Type B pancreatic cell (in vitro differentiated cells): ENCODE measurements at places on chromosomes 2 and 18. TPM values are rescaled to one million over a fixed set of nuclear protein-coding genes. Genes with fewer than 3 reads are reported as not detected.

DNA sequence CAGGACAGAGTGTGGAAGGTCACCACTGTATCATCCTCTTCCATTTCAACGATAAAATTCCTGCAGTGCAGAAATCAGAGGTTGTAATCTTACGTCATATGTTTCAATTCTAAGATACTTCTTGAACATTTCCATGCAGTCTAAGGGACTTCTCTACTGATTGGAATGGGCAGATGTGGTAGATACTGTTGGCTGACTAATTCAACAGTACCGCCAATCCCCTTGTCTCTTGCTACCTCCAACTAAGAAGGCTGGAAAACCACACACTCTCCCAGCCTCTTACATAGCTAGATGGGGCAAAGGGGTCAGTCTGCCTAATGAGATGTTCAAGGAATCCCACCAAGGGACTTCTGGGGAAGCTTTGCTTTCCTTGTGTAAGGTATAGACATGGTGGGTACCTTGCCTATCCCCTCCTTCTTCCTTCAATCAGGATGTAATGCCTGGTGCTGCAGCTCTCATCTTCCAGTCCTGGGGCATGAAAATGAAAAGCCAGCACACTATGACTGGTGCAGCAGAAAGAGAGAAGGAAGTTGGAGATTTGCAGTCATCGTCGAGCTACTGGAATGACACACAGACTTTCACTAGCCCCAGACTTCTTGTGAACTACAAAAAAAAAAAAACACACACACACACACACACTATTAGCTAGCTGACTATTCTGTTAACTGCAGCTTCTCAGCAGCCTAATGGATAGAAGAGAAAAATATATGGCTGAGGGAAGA lies 84.1 kb downstream of the ALPK2 start:
- DNase-seq = no peak
- H3K4me1 ChIP-seq = peaks cover 36% of the 10 kb centered on the region
- peaks cover 6% of the 10 kb centered on the region for H3K27me3 ChIP-seq
- no peaks in the 10 kb centered on the region for H3K36me3 ChIP-seq

DNA sequence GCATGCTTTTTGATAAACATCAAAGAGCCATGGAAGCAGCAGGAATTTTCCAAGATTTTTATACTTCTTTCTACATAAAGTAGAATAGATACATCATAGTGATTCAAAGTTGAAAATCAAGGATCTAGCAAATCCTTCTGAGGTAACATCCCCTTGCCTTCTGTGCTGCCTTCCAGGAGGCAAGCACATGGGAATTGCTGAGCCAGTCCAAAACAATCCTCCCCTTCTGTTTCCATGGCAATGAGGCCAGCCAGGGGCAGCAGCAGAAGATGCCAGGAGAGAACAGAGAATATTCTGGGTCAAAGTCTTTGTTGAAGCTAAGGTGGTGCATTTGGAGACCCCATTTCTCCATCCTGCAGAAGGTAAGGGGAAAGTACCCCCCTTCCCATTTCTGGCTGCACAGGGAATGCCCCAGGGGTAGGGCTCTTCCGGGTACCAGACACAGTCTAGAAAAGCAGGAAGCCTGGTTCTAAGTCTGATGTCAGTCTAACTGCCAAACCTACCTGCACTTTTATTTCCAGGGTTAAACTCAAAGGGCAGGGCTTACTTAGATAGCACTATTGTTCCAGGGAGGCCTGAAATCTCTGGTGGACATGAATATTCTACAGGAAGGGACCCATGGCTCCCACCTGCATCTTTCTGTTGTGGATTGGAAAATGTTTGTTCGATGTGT lies 22.1 kb downstream of the CENPA start:
- H3K4me3 ChIP-seq = no peak overlapping the region
- no peaks in the 10 kb centered on the region for H3K36me3 ChIP-seq
- peaks cover 8% of the 10 kb centered on the region for H3K27me3 ChIP-seq

GRCh38 chr2:46439582-46439981 lies 39.8 kb upstream of the TMEM247 start:
- H3K4me1 ChIP-seq = peaks cover 6% of the 10 kb centered on the region
- no peaks in the 10 kb centered on the region for H3K27me3 ChIP-seq
- no peak overlapping the region for H3K27ac ChIP-seq

Gene IL1RL1
- total RNA-seq = not detected in 2 replicates

DNA sequence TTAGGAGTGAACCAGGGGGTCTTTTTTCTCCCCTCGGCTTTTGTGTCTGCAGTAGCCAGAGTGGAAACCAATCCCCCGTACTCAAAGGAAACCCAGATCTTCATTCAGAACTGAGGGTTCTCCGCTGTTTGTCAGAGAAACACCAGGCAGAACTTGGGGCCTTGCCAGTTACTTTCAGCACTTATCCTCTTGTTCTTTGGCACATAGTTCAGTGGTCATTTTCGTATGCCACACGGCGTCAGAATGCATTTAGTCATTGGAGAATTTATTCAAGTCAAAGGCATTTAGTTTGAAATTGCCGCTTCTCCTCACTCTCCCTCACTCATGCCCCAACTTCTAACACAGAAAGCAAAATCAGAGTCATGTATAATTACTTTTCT lies 102.9 kb downstream of the CABLES1 start:
- H3K27me3 ChIP-seq = no peaks in the 10 kb centered on the region
- H3K4me1 ChIP-seq = no peaks in the 10 kb centered on the region
- no peak for DNase-seq
- H3K36me3 ChIP-seq = no peaks in the 10 kb centered on the region

Gene TMEM163
- 4.0 and 4.1 TPM in 2 replicates for total RNA-seq

DNA sequence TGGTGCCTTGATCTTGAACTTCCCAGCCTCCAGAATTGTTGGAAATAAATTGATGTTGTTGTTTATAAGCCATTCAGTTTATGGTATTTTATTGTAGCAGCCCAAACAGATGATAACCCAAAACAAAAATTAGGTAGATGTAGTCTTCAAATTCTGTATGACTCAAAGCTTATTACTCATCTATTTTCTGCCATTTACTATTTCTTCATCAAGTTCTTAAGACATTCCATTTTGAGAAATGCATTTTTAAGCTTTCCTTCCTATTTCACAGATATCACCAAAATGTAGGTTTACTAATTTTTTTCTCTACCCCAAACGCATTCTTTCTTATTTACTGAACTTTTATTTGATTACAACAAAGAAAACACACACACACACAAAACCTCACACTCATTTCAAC lies 148.2 kb downstream of the RND3 start:
- H3K36me3 ChIP-seq = no peaks in the 10 kb centered on the region
- H3K27ac ChIP-seq = no peak overlapping the region
- no peak for DNase-seq
- peaks cover 9% of the 10 kb centered on the region for H3K4me1 ChIP-seq
- no peak overlapping the region for H3K4me3 ChIP-seq

Gene CCT4
- 146 and 204 TPM in 2 replicates for total RNA-seq

DNA sequence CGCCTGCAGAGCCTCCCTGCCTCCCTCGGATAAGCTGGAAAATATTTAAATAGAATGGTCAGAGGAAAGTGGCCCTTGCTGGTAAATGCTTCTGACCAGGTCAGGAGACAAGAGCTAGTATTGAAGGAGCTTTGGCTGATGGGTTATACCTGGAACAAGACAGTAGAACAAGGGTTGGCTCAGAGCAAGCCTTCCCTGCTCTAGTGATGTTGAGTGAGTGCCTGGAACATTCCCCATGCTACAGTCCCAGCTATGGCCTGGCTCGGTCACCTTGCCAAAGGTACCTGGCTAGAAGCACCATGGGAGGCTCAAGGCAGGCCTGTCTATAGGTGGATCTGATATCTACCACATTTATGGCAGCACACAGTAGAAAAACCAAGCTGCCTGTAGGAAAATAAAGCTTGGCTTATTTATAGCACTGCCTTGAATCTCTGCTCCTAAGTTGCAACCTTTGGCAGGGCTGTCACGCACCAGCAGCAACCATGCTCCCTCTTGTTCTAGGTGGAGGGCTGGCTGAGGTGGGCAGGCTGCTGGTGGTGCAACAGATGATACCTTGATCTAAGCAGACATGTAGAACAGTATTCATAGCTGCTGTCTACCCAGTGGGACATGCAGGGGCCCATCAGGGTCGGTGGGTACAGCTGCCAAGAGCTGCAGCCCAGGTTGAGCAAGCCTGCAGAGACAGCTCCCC lies 66.7 kb upstream of the BCL2L11 start:
- peaks cover 21% of the 10 kb centered on the region for H3K4me1 ChIP-seq
- DNase-seq = no peak
- H3K4me3 ChIP-seq = no peak overlapping the region
- peaks cover 16% of the 10 kb centered on the region for H3K27me3 ChIP-seq
- H3K27ac ChIP-seq = no peak overlapping the region

DNA sequence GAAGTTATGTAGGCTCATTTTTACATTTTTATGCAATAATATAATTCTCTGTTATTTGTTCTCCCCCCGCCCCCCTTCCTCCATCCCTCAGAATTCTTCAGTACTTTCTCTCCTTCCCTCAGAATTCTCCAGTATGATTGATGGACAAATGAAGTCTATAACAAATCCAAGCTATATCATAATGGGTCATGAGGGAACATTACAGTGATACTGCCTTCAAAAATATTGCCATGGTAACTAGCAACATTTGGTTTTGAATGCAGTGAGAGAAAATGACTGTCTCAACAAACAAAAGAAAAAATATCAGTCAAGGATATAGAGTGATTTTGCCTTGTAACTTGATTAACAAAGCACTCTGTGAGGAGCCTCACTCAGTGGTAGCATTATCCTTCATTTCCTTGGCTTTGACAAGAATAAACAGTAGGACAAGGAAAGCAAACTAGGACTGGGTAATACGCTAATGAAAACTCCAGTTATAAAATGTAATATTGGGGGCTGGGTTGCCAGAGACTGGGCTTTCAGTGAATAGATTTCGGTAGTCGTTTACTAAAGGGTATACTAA lies 392.9 kb upstream of the CRIM1 start:
- peaks cover 5% of the 10 kb centered on the region for H3K4me1 ChIP-seq
- H3K27me3 ChIP-seq = no peaks in the 10 kb centered on the region
- DNase-seq = no peak
- no peak overlapping the region for H3K27ac ChIP-seq
- H3K4me3 ChIP-seq = no peak overlapping the region

Gene PCARE
- total RNA-seq = not detected in 2 replicates

DNA sequence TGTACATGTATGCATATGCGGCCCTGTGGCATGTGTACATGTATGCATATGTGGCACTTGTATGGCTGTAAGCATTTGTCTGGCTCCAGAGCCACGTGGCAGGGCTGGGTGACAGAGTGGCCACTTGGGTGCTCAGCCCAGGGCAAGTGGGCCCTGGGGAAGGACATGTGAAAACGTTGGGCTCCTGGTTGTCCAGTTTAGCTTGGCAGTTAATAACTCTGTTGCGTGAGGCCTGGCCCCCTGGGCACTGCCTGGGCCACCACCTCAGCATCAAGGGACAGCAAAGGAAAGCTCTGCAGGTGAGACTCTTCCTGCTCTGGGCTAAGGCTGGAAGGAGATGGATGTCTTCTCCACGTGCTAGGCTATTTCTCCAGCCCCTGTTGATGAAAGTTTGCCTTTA lies 119.9 kb downstream of the CTIF start:
- no peak overlapping the region for H3K4me3 ChIP-seq
- no peaks in the 10 kb centered on the region for H3K27me3 ChIP-seq
- H3K27ac ChIP-seq = no peak overlapping the region
- H3K36me3 ChIP-seq = peaks cover 4% of the 10 kb centered on the region
- peaks cover 42% of the 10 kb centered on the region for H3K4me1 ChIP-seq

- no peak overlapping the region for H3K4me3 ChIP-seq
- H3K36me3 ChIP-seq = no peaks in the 10 kb centered on the region
- no peak for DNase-seq
Observed at GRCh38 chr2:140654565-140654964, 1476.3 kb downstream of the LRP1B start.

Gene ALK
- 7.7 and 12.3 TPM in 2 replicates for total RNA-seq

DNA sequence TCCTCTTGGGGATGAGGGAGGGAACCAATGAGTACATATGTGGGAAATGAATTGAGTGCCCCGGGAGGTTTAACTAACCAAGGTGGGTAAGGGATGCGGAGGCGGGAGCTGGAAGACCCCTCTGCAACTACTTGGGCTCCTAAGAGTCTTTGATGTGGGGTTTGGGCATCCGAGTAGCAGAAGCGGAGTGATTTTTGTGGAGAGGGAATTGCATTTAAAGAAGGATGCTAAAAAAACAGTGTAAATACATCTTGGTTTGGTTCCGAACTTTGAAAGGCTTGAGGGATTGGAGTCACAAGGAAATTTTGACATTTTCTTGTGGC lies 215.7 kb downstream of the MCFD2 start:
- H3K36me3 ChIP-seq = no peaks in the 10 kb centered on the region
- peak overlapping the region; percentile 95 for H3K4me3 ChIP-seq
- peaks cover 23% of the 10 kb centered on the region for H3K4me1 ChIP-seq
- peak overlapping the region; percentile 88 for H3K27ac ChIP-seq

- no peaks in the 10 kb centered on the region for H3K36me3 ChIP-seq
- no peak overlapping the region for H3K27ac ChIP-seq
- no peaks in the 10 kb centered on the region for H3K4me1 ChIP-seq
- DNase-seq = no peak
- peaks cover 31% of the 10 kb centered on the region for H3K27me3 ChIP-seq
- H3K4me3 ChIP-seq = no peak overlapping the region
Observed at GRCh38 chr18:36298126-36298741, 721 bp downstream of the FHOD3 start.

DNA sequence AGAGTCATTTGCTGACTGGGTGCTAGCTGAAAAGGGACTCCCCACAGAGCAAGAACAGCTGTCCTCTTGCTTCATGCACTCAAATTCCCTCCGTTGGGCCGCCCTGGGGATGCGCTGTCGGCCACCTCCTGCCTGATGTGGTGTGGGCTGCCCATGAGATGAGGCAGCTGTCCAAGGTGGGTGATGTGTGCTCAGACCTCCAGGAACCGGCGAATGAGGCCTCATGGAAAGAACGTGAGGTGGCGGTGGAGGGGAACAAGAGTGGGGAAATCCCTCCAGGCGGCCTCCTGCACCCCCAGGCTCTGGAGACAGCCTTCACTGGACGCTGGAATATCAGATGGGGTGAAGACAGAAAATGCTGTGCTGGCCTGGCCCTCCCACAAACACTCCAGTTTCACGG lies 79.8 kb downstream of the LONRF2 start:
- no peak overlapping the region for H3K4me3 ChIP-seq
- peaks cover 22% of the 10 kb centered on the region for H3K27me3 ChIP-seq
- no peak overlapping the region for H3K27ac ChIP-seq

GRCh38 chr2:131519466-131519865 lies 8.2 kb upstream of the CCDC74A start:
- H3K4me1 ChIP-seq = no peaks in the 10 kb centered on the region
- H3K4me3 ChIP-seq = no peak overlapping the region

DNA sequence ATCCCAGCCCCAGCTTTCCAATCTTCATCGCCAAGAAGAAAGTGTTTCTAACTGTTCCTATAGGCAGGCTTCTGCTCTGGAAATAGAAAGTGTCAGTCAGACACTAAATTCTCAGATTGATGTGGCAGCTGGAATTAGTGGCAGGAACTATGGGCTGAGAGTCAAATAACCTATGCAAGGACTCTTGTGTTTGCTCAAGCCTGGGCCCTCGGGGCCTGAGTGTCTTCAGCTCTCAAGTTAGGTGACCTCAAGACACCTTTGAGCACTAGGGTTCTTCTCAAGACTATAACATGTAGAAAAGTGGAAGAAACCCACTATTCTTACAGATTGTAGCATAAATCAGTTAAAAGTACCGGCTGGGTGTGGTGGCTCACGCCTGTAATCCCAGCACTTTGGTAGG lies 694.5 kb downstream of the RNF144A start:
- H3K27me3 ChIP-seq = peaks cover 9% of the 10 kb centered on the region
- peaks cover 21% of the 10 kb centered on the region for H3K4me1 ChIP-seq
- no peak overlapping the region for H3K27ac ChIP-seq
- no peak for DNase-seq
- no peak overlapping the region for H3K4me3 ChIP-seq

GRCh38 chr2:156459720-156460119 lies 23.5 kb downstream of the GPD2 start:
- H3K27ac ChIP-seq = no peak overlapping the region
- no peaks in the 10 kb centered on the region for H3K27me3 ChIP-seq
- peaks cover 13% of the 10 kb centered on the region for H3K36me3 ChIP-seq
- H3K4me3 ChIP-seq = no peak overlapping the region
- H3K4me1 ChIP-seq = peaks cover 24% of the 10 kb centered on the region
- DNase-seq = no peak
